GM12878 (cell line): ENCODE measurements at places on chromosomes 12 and 14.

GRCh38 chr12:3468836-3469235 lies 22.2 kb upstream of the PRMT8 start:
- DNase-seq = no peak

DNA sequence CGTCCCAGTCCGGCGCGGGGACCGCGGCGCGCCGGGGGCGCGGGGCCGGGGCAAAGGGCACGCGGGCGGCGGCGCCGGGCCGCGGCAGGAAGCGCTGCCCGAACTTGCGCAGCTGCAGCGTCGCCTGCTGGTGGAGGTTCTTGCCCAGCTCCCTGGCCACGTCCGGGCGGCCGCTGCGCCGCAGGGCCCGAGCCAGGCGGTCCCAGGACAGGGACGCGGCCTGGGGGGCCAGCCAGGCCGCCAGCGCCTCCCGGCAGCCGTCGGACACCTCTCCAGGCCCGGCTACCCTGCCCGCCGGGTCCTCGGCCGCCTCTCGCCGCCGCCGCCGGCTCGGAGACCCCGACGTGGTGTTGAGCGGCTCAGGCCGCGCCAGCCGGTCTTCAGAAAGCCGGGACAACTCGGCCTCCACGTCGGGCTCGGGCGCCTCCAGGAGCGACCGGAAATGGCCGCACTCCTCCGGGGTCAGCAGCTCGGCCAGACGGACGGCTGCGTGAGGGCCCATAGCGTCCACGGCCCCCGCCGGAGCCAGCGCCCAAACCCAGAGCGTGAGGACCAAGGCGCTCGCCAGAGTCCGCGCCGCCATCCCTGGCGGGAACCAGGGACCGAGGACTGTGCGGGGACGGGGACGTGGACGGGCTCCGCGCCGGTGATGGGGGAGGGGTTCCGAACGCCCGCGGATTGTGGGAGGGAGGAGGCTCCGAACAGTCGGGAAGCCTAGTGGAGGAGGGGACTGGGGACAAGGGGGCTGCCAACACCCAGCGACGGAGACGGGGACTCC lies 34.0 kb downstream of the FIGNL2 start:
- no peak for DNase-seq

GRCh38 chr12:85280165-85280983 lies at the start of gene ALX1:
Gene ALX1, plus strand, starts transcription at chr12:85280220. Its CDS starts 42 bp downstream, at chr12:85280262.
- no peak for DNase-seq

DNA sequence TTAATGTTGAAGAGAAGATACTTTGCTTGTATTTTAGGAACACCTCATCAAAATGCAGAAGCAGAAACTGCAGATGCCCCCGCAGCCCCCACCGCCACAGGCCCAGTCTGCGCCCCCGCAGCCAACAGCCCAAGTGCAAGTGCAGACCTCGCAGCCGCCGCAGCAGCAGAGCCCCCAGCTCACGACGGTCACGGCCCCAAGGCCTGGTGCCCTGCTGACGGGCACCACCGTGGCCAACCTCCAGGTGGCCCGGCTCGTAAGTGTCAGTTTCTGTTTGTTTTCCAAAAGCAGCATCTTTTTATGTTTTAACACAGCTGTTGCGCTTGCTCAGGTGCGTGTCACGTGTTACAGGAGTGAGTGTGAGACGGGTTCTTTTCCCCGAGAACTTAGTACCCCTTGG lies 79.5 kb downstream of the DDX51 start:
- DNase-seq = no peak

DNA sequence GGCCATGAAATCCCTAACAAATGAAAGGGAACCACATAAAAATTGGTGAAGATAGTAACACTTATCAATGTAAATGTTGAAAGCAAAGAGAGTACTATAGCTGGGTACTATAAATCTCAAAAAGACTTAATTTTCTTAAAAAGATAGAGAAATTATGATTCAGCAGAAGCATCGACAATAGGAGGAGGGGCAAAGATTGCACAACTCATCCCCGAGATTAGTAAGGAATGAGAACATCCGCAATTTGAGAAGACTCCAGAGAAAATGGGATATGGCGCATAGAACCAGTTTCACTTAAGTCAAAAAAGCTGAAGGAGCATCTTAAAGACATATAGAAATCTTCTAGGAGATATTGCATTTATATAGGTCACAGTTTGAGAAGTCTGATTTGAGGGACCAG lies 220.2 kb upstream of the SLC16A7 start:
- DNase-seq = no peak

DNA sequence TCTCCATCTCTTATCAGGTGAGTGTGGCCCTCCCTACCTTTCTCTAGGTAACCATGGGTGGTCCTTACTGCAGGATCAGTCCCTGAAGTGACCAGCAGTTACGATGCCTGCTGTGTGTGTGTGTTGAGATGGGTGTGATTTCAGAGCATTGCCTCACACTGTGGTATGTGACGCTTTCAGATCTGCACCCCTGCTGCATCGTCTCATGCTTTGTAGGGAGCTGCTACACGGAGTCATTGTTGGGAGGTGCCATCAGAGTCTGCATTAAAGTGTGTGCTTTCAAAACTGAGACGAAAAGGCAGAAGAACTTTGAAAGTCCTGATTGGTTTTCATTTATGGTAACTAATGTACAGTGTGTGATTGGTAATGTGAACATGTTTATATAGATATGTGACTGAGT lies 150.5 kb downstream of the PELI2 start:
- no peak for DNase-seq

DNA sequence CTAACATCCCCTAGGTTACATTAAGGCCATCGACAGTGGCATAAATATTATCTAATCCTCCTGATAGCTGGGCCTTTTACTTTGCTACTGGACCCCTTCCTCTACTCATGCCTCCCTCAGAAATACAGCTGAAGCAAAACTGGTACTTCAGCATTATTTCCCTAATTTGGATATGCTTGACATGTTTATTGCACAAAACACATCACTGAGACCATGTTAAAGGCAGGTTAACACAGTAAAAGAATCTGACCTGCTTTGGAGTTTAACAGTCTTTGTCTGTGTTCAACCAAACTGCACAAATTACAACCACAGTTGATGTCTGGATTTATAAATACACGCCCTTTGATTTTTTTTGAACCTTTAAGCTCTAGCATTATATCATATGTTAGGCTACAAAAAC lies 156.6 kb downstream of the FOXA1 start:
- no peak for DNase-seq

GRCh38 chr12:88303335-88303734 lies 161.2 kb downstream of the TMTC3 start:
- no peak for DNase-seq
